ENCODE measurements at places on chromosomes 1 and 21. TPM values are rescaled to one million over a fixed set of nuclear protein-coding genes. Genes with fewer than 3 reads are reported as not detected.

Gene BEND5
- not detected for total RNA-seq

Gene COL24A1
- total RNA-seq: not detected

Gene ZC3H11A
- total RNA-seq: 41.3 TPM

Gene SPRR2F
- not detected for total RNA-seq

Gene HMGCS2
- total RNA-seq: not detected

Gene GLIS1
- not detected for total RNA-seq

Gene ZNF644
- 16.4 TPM for total RNA-seq

Gene CIART
- 0.97 TPM for total RNA-seq

Gene PTPN7
- total RNA-seq: not detected

All from A549 treated with GW870086 at 1 μM for 4 hours (cell line).